Fibroblast of lung (primary cell): ENCODE measurements at places on chromosomes 1 and 21. TPM values are rescaled to one million over a fixed set of nuclear protein-coding genes. Genes with fewer than 3 reads are reported as not detected.

Gene BCL2L15
- under 0.01 TPM in 1 of 2 replicates, not detected in the other for total RNA-seq

Gene LDLRAD2
- total RNA-seq, result under 0.01 TPM in 1 of 2 replicates, not detected in the other

Gene NBPF20
- 1.3 and 2.8 TPM in 2 replicates for total RNA-seq

Gene ADAM30
- total RNA-seq, result not detected in 2 replicates

Gene SAMD13
- 1.3 and 2.5 TPM in 2 replicates for total RNA-seq

Gene SYPL2
- 0.26 and 1.7 TPM in 2 replicates for total RNA-seq

Gene KRTAP21-2
- total RNA-seq, result not detected in 2 replicates

Gene ATP6V1G3
- total RNA-seq, result not detected in 2 replicates

Gene TCP10L
- total RNA-seq, result 0.51 and 0.83 TPM in 2 replicates

GRCh38 chr1:180117764-180118116 lies 36.9 kb upstream of the QSOX1 start:
- no peaks in the 10 kb centered on the region for H3K27me3 ChIP-seq
- peaks cover 10% of the 10 kb centered on the region for H3K4me1 ChIP-seq
- DNase-seq, result peak; percentile 86
- peak overlapping the region; percentile 71 for H3K27ac ChIP-seq
- H3K36me3 ChIP-seq, result no peaks in the 10 kb centered on the region

GRCh38 chr1:235513495-235514366 lies 9.5 kb upstream of the B3GALNT2 start:
- DNase-seq, result peak; percentile 58
- H3K27ac ChIP-seq, result no peak overlapping the region
- H3K36me3 ChIP-seq, result no peaks in the 10 kb centered on the region
- H3K27me3 ChIP-seq, result no peaks in the 10 kb centered on the region

DNA sequence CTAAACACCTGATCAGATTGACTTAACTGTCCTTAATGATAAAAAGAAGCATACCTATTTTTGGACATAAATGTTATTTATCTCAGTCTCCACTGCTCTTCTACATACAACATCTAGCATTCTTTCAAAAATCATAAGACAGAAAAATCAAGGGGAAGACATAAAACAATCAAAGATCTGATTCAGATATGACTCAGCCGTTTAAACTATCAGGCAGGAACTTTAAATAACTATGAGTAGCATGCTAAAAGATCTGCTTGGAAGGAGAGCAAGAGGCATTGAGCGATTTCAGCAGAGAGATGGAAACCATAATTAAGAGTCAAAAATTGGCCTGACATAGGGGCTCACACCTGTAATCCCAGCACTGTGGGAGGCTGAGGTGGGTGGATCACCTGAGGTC lies 27.2 kb upstream of the SLC22A15 start:
- H3K36me3 ChIP-seq, result no peaks in the 10 kb centered on the region
- no peaks in the 10 kb centered on the region for H3K4me1 ChIP-seq
- H3K4me3 ChIP-seq, result no peak overlapping the region
- no peaks in the 10 kb centered on the region for H3K27me3 ChIP-seq
- no peak for DNase-seq
- H3K27ac ChIP-seq, result no peak overlapping the region

DNA sequence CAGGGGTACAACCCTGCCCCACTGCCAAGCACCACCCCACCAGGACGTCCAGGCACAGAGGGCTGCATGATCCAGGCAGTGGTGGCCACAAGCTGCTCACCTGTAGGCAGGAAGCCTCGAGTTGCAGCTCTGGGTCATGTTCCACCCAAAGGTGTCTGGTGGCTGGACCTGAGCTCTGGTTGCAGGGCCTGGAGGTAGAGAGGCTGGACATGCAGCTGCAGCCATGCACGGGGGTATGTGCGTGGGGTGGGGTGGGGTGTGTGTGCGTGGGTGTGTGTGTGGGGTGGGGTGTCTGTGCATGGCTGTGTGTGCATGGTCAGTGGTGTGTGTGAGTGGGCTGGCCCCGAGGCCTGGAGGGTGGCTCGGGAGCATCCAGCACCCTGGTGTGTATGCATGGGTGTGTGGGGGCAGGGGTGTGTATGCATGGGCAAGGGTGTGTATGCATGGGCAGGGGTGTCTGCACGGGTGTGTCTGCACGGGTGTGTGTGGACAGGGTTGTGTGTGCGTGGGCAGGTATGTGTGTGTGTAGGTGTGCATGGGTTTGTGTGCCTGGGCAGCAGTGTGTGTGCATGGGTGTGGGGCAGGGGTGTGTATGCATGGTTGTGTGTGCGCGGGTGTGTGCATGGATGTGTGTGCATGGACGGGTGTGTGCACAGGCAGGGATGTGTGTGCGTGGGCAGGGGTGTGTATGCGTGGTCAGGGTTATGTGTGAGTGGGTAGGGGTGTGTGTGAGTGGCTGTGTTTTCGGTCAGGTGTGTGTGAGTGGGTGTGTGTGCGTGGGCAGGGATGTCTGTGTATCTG lies 15.6 kb downstream of the ARHGEF16 start:
- DNase-seq, result no peak
- H3K27ac ChIP-seq, result no peak overlapping the region
- no peaks in the 10 kb centered on the region for H3K27me3 ChIP-seq
- no peaks in the 10 kb centered on the region for H3K36me3 ChIP-seq

- no peaks in the 10 kb centered on the region for H3K27me3 ChIP-seq
- H3K4me1 ChIP-seq, result peaks cover 9% of the 10 kb centered on the region
- no peak for DNase-seq
- no peak overlapping the region for H3K27ac ChIP-seq
- no peaks in the 10 kb centered on the region for H3K36me3 ChIP-seq
Observed at GRCh38 chr1:20974951-20975350, 187.8 kb upstream of the HP1BP3 start.

DNA sequence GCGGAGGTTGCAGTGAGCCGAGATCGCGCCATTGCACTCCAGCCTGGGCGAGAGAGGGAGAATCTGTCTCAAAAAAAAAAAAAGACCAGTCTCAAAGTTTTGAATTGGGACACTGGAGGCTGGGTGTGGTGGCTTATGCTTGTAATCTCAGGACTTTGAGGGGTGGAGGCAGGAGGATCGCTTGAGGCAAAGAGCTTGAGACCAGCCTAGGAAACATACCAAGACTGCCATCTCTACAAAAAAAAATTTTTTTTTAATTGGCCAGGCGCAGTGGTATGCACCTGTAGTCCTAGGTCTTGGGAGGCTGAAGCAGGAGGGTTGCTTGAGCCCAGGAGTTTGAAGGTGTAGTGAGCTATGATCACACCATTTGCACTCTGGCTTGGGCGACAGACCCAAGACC lies 3.9 kb downstream of the ZBTB8B start:
- no peaks in the 10 kb centered on the region for H3K36me3 ChIP-seq
- no peak overlapping the region for H3K4me3 ChIP-seq
- H3K4me1 ChIP-seq, result peaks cover 2% of the 10 kb centered on the region
- H3K27ac ChIP-seq, result no peak overlapping the region

DNA sequence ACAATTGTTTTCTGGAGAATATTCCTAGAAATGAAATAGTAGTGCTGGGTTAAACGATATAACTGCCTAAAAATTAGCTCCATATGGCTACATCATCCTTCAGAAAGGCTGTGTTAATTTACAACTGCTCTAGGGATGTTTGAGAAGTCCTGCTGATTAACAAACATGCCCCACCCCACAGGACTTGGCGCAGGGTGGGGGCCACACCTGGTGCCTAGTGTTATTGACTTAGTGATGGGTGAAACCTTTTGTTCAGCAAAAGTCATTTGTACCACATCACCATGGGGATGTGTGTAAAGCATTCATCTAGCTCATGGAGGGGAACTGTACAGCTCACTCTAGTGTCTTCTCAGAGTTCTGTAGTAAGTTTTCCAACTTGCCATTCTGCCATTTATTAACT lies 492.8 kb downstream of the CAMTA1 start:
- peaks cover 17% of the 10 kb centered on the region for H3K4me1 ChIP-seq
- no peak overlapping the region for H3K4me3 ChIP-seq
- no peaks in the 10 kb centered on the region for H3K27me3 ChIP-seq
- H3K36me3 ChIP-seq, result no peaks in the 10 kb centered on the region

DNA sequence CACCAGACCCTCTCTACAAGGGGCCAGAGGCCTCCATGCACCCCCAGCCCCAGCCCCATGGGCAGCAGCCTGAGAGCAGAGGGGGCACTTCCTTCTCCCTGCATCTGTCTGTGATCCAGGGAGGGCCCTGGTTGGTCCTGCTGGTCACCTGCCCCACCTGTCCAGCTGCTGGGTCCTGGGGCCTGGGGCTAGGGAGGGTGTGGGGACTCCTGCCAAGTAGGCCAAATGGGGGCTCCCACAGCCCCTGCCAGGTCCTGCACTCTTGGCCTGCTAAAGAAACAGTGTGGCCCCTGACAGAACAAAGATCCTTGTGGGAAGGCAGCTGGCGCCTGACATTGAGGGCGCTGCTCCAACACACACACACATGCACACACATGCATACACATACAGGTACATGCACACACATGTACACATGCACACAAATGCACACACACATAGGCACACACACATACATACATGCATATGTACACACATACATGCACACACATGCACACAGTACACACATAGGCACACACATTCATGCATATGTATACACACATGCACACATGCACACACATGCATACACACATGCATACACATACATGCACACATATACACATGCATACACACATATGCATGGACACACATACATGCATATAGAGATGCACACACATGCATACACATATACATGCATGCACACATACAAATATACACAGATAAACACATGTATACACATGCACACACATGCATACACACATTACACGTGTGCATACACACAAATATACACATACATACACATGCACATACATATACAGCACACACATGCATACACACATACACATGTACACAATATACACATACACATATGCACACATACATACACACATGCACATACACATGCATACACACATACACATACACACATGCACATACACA lies 49.9 kb downstream of the TRPM2 start:
- H3K4me1 ChIP-seq, result no peaks in the 10 kb centered on the region
- DNase-seq, result no peak
- H3K27me3 ChIP-seq, result no peaks in the 10 kb centered on the region

- no peaks in the 10 kb centered on the region for H3K36me3 ChIP-seq
- no peak overlapping the region for H3K27ac ChIP-seq
- no peak overlapping the region for H3K4me3 ChIP-seq
- no peaks in the 10 kb centered on the region for H3K4me1 ChIP-seq
- H3K27me3 ChIP-seq, result peaks cover 2% of the 10 kb centered on the region
Observed at GRCh38 chr1:162367073-162367472, 9.6 kb downstream of the SPATA46 start.

- H3K4me1 ChIP-seq, result peaks cover 16% of the 10 kb centered on the region
- DNase-seq, result peak; percentile 75
- H3K36me3 ChIP-seq, result no peaks in the 10 kb centered on the region
Observed at GRCh38 chr21:39029086-39029755, 154.0 kb downstream of the PSMG1 start.

GRCh38 chr1:204591473-204592090 lies 75.4 kb downstream of the MDM4 start:
- H3K4me1 ChIP-seq, result peaks cover 7% of the 10 kb centered on the region
- H3K27ac ChIP-seq, result no peak overlapping the region
- DNase-seq, result peak; percentile 71

DNA sequence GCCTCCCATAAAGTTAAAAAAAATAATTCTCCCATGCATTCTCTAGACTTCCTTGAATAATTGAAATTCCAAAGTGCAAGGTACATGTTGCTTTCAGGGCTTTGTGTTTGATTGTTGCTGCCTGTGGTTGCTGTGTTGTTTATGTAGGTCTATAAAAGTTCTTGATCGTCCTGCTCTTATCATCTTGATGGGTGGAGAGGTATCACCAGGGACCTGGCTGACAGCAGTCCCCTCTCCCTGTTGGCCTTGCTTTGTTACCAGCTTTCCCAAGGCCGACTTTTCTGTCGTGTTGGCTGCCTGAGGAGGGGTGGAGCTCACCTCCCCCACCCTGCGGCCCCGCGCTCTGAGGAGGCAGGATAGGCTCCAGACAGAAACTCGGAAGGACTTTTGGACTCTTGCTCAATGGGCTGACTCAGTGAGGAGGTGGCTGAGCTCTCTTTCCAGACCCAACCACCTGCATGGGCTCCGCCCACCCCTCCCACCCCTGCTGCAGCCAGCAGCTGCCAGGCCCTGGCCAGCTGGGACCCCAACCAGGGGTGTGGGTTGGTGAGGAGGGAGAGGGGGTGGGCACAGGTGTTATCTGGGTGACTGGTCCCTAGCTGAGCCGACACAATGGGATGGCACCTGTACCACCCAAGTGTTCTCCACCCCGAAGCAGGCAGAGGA lies 2.0 kb downstream of the INAVA start:
- DNase-seq, result peak; percentile 63
- no peak overlapping the region for H3K27ac ChIP-seq
- H3K27me3 ChIP-seq, result peaks cover 15% of the 10 kb centered on the region
- H3K4me1 ChIP-seq, result no peaks in the 10 kb centered on the region
- no peak overlapping the region for H3K4me3 ChIP-seq

DNA sequence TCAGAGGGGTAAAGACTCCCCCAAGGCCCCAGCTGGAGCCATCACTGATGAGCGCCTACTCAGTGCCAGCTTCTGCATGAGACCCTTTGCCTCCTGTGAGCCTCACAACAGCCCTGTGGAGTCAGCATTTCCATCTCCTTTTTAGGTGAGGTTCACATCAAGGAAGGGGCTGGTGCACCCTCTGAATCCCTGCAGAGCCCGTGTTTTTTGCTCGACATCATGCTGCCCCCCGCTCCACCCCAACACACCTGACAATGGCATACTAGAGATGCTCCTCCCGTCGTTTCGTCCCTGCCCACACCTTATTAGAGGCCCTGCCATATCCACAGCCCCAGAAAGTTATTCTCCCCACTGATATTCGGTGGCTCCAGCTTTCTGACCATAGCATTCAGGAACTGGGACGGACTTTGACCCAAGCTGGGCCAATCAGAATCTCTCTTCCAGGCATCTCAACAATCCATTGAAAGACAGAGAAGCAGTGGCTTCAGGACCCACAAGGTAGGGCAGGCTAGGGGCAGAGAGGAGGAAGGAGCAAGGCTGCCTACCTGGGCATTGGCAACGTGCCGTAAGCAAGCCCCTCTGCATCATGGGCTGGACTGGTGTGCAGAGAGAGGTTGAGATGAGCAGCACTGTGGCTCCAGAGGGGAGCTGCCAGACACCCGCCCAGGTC lies 32.7 kb downstream of the EPHA10 start:
- no peak overlapping the region for H3K27ac ChIP-seq
- peaks cover 13% of the 10 kb centered on the region for H3K27me3 ChIP-seq
- H3K4me1 ChIP-seq, result no peaks in the 10 kb centered on the region
- H3K36me3 ChIP-seq, result no peaks in the 10 kb centered on the region
